ENCODE measurements at places on chromosomes 2 and 18.

- no peak for DNase-seq
Measured at GRCh38 chr2:48080534-48081316, 174.4 kb upstream of the FBXO11 start.

- no peak for DNase-seq
Measured at GRCh38 chr2:179239195-179239594, 25.4 kb downstream of the SESTD1 start.

DNA sequence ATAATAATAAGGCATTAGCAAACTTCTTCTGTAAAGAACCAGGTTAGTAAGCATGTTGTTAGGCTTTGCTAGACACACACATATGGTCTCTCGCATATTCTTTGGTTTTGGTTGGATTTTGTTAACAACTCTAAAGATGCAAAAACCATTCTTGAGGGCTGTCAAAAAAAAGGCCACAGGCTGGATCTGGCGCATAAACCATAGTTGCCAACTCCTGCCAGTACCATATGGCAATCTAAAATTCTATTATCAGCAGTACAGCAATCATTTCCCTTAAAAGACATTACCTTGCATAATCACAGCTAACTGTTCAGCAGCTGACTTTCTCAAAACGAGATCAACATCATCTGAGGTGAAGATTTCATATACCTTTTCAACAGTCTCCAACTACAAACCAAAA lies 63.5 kb downstream of the RTTN start:
- no peak for DNase-seq

- DNase-seq, result no peak
Measured at GRCh38 chr2:127086990-127087790, 19.8 kb downstream of the BIN1 start.

DNA sequence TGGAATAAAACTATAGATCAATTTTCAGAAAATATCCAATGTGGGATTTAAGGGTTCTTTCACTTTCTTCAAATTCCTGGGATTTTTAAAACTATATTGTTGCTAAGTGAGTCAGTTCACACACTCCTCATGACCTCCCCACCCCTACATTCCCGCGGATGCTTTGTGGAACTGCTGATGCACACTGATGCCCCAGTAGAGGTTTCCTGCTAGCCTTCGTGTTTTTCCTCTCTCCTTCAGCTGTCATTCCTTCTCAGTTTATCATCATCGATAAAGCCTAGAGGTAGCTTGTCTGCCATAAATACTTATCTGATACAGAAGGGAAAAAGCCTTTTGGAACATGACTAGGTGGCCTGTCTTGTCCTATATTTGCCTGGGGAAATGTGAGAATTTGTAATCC lies 67.4 kb upstream of the GALNT5 start:
- DNase-seq, result no peak

GRCh38 chr2:216404010-216404618 lies 8.2 kb upstream of the SMARCAL1 start:
- DNase-seq, result no peak

DNA sequence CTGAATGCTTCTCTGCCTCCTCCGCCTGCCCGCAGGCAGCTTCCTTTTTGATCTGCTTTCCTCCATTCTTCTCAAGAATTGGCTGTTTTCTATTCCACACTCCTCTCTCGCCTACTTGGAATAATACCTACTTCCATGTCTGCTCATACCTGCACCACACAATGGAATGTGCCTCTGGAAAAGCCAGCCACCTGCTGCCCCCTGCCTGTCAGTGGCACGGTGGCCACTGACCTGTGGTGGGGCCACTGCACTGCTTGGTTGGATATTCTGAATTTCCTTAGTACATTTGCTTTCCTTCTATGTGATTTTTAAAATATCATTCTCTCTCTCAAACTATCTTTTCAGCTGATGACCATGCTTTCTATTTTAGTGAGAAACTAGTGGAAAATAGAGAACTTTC lies 406.9 kb downstream of the DCDC2C start:
- DNase-seq, result no peak

GRCh38 chr18:37265382-37265781 lies 300.2 kb downstream of the CELF4 start:
- no peak for DNase-seq

- no peak for DNase-seq
Measured at GRCh38 chr2:73131807-73132206, 19.1 kb upstream of the RAB11FIP5 start.

- no peak for DNase-seq
Measured at GRCh38 chr2:156517419-156517818, 81.2 kb downstream of the GPD2 start.

GRCh38 chr18:36704156-36704555 lies 124.6 kb downstream of the TPGS2 start:
- DNase-seq, result no peak

GRCh38 chr2:159829376-159829775 lies 31.4 kb upstream of the CD302 start:
- no peak for DNase-seq

DNA sequence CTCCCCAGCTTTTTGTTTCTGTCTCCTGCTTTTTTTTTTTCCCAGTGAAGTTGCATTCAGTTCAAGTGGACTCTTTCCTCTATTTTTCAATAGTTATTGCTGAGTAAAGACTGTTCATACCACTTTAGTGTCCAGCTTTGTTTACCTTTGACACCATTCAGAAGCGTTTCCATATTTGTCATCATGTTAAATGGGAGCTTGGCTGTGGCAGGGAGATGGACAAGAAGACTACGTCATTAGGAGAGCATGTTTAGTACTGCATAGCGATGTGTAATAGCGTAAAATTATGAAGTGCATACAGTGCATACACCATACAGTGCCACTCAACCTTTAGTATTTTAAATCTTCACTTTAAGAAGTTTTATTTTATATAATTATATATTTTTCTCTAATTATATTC lies 655.9 kb downstream of the DCC start:
- DNase-seq, result no peak

GRCh38 chr2:29449499-29449898 lies 334.3 kb downstream of the CLIP4 start:
- no peak for DNase-seq

Measured in activated CD4-positive, alpha-beta T cell treated with anti-CD3 and anti-CD28 coated beads, Interleukin-2, amount 50 U/mL, for 24 hours (primary cell).